ENCODE measurements at places on chromosomes 1 and 21.
A peak's percentile ranks its signal among the peaks of the same experiment; 100 is the strongest.

DNA sequence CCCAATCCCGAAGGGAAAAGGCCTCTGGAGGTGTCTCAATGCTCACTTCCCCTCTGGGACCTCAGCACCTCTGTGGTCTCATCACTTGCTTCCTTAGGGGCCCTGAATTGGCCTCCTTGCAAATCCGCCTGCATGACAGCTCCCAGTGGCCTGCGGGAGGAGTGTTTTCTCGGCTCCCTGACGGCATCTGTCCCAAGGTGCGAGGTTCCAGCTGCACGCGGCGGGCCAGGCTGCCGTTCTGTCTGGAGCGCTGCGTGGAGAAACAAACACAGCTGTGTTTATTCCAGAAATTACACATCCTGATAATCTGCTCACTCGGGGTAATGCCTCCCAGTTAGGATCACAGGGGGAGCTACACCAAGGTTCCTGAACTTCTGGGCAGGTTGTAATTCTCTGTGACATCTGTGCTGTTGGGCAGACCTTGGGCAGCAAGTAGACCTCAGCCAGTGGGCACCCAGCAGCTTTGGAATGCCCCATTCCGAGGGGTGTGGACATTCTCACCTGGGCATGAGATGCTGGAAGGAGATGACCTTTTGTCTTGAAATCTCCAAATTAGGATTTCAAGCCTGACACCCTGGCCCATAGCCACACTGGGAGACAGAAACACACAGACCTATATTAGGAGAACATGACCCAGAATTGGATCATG is 18.2 kb downstream of the EPHB2 start:
- DNase-seq, result no peak

GRCh38 chr1:183180218-183180617 is 5.8 kb upstream of the LAMC2 start:
- DNase-seq, result no peak

DNA sequence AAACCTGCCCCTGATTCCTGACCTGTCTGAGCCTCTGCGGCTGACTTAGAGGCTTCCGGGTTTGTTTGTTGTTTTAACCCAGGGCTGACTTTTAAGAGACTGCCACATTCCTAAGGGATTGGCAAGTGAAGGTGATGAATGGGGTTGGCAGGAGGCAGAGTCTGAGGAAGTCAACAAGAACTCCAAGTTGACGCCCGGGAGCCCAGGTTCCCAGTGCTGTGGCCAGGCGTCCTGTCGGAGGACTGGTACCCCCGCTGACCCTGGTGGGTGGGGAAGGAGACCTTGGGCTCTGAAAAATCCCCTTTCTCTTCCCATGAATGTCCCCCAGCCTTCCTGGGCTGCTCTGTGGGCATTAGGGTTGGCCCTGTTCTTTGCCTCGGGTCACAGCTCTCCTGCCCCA is 19.7 kb upstream of the EPS8L3 start:
- no peak for DNase-seq

DNA sequence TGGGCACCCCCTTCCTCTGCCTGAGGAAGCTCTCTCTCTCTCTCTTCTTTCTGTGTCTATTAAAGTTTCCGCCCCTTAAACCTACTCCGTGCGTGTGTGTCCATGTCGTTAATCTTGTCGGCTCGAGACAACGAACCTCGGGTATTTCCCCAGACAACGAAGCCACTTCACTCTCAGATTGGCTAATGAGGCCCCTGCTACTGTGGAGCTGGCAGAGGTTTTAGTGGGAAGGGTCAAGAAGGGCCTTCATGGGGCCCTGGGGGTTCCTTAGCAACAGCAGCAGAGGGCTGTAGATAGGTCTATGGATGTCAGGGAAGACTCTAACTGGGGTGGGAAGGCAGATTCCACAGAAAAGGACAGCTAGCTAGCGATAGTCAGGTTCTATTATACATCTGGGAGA is 239.8 kb upstream of the RAB4A start:
- no peak for DNase-seq

DNA sequence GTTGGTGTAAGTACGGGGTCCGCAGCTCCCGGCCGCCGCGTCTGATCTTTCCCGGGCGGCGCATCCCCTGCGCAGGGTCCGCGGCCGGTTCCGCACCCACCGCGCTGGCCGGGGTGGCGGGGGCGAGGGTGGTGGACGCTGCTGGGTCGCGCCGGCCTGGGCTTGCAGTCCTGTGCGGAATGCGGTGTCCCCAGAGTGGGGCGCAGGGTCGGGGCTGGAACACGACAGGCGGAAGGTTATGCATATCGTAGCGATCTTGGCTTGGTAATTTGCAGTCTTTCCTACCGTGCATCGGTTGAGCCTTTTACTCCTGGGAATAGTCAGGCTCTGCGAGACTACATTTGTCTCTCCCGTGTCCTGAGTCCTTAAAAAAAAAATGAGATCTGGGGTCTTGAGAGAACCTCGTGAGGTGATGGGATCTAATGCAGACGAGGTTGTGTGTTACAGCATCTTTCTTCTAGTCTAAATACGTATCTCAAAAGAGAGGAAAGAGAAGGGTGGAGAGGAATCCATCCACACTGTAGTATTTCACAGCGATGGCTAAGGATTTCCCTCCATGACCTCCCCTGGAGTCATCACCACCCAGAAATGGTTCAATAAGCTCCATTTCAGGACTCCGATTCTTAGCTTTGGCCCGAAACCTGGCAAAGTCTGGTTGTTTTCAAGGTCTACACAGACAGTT is 572 bp downstream of the ATP1B1 start:
- DNase-seq, result no peak

GRCh38 chr1:187229496-187229895 is 400.7 kb downstream of the PLA2G4A start:
- DNase-seq, result no peak

DNA sequence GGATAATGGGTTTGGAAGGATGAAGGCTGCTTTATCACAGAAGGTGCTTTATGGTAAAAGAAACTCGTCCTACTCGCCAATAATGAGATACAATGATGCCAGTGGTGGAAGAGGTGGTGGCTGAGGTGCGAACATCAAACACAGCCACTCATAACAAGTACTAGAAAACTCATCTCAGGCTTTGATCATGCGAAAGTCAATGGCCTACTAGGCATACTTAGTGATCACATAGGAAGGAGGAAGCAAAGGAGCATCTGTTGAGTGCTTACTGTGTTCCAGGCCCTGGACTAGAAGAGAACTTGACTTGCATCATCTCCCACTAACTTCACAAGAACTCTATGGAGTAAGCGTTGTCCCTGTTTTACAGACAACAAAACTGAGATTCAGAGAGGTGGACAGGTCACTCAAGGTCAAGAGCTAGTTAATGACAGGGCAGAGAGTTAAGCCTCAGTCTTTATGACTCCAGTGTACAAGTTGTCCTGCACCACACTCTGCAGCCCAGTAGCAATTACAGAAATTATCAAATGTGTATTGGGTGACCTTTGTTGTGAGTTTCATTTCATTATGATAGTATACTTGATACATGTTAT is 33.6 kb downstream of the RUNX1 start:
- peak; percentile 19 for DNase-seq

- DNase-seq, result no peak
These were observed 56.3 kb downstream of the INAVA start for GRCh38 chr1:200951016-200951415.

DNA sequence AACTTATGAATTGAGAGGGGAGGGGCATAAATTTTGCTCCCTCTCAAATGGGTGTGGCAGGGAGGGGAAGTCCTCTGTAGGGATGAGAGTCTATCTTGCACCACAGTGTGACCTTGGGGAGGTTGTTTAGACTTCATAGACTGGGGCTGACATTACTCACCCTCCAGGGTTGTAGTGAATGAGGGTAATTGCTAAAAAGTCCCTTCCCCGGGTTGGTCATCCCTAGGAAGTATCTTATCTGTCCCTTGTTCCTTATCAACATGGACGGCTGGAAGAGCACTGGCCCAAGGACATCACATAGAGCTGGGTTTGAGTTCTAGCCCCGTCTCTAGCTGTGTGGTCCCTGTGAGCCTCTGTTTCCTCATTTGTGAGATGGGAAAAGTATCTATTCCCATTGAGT is 52.4 kb upstream of the SLC2A1 start:
- no peak for DNase-seq

GRCh38 chr21:34504595-34504994 is 7.4 kb downstream of the KCNE1 start:
- no peak for DNase-seq

GRCh38 chr1:205520709-205521108 is 16.2 kb downstream of the CDK18 start:
- no peak for DNase-seq

DNA sequence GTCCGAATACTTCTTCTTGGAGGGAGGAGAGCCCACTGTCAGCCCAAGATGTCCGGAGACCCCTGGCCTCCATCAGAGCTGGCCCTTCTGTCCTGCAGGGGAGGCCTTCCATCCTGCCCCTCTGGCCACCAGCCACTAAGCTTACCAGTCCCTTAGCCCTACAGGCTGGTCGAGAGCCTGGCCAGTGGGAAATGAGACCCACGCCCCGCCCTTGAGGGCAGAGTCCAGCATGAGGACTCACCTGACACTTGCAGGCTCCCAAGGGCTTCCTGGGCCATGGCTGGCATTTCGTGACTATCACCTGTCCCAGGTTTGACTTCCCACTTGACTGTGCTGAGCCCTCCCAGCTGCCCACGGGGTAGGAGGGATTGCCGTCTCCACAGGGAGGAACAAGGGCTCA is 361.8 kb upstream of the VAMP3 start:
- no peak for DNase-seq

- DNase-seq, result peak; percentile 91
These were observed 11.4 kb downstream of the UBASH3A start for GRCh38 chr21:42414928-42415769.

DNA sequence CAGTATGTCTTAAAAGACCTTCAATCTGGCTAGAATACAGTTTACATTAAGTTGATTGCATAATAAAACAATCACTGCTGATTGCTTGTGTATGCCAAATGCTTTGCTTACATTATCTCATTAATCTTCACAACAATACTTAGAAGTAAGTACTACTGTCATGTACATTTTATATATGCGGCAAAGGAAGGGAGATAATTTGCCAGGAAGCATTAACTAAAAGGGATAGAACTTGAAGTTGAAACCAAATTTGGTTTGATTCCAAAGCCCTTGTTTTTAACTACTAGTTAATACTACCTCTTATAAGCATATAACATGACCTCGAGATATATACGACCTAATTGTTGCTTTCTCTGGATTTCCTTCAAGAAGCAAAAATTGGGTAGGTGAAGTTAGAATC is 155.8 kb downstream of the NTMT2 start:
- no peak for DNase-seq

DNA sequence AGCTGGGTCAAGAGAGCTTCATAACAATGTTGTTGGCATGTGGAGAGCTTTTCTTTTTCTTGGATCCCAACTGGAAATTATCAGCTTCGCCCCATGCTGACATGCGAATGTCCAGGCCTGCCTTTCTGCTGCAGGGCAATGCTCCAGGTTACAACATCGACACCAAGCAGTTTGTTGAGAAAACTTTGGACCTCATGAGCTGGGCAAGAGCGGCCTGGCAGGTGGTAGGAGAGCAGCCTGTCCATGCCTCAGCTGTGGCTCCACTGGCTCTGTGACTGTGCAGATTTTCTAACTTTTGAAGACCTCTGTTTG is 41.4 kb downstream of the MTARC1 start:
- DNase-seq, result no peak

DNA sequence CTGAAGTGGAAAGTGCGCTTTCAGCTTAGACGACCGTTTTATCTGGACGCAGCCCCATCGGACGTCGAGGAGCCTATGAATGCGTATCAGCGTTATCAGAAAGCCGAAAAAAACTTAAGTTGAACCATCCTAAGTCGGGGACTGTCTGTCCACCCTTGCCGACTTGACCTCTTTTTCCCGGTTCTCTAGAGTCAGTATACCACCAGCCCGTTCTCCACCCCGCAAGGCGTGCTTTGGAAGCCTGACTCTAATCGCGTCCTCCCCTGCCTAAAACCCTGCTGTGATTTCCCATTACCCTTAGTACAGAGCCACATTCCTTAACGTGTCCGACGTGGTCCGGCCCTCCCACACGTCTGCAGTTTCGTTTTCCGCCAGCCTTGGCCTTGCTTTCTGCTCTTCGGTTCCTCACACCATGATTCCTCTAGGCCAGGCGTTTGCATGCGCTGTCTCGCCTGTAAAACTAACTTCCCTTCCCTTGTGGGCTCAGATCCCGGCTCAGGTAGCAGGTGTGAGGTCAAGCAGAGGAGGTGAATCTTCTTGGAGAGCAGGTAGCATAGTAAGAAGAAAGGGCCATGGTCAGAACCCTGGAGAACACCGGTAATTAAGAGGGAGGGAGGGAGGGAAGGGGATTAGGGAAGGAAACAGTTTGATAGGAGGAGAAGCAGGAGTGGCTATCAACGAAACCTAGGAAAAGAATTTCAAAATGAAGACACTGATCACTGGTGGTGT is 865 bp downstream of the ADPRS start:
- peak; percentile 10 for DNase-seq

DNA sequence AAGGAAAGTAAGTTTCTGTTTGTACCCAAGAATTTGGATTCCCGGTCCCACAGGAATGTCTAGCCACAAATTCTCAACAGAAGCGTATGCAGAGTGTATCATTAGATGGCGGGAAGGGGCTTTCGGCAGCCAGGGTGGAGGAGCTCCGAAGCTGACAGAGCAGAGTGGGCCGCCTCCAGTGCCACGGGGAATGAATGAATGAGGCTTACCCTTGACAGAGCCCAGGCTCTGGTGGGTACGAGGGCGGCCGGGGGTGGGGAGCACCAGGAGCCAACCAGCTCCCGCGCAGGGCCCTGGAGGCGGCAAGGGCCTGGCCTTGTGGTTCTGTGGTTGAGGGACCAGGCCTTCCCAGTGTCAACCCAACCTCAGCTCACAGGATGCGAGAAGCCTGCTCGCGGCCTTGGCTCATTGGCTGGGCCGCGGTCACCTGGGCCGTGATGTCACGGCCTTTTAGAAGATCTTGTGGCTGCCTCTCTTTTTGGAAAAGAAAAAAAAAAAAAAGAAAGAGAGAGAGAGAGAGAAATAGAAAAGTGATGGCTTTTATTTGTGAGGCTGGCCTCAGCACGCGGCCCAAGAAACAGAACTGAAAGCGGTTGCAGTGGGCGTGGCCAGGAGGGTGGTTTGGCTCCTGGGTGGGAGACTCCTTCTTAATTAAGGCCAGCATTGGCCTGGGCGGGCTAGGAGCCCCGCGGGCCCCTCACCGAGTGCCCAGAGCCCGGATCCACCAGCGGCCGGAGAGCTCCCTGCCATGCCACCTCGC is 34.9 kb upstream of the RUNX3 start:
- DNase-seq, result peak; percentile 95

DNA sequence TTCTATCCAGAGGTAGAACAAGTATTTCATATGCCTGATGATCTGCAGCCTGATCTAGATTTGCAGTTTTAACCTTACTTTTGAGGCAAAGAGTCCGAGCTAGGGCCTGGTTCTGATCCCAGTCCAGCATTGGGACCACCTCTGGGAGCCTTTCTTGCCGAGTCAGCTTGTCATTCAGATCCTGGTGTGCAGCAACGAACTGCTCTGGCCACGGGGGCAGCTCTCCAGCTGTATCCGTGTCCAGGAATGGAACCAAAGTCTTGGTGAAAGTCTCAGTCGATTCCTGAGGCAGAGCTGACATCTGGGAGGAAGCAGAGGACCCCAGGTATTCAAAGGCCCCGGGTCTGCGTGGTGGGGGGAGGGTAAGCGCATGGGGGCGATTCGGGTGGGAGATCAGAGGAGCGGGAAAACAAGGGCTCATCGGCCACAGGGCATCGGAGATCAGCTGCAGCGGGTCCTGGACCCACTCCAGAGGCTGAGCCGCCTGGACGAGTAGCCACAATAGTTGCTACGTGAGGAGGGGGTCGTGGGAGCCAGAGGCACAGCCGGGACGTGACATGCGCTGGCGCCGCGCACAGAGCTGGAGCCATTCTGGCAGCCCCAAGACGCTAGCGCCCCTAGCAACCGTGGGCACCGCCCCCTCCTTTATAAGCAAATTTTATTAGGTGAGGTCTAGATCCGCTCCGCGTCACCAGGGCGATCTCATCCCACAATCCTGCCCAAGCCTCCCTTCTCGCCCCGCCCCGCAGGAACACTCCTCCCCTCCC is 32.4 kb upstream of the BSDC1 start:
- no peak for DNase-seq
